ENCODE measurements at places on chromosomes 1 and 21. TPM values are rescaled to one million over a fixed set of nuclear protein-coding genes. Genes with fewer than 3 reads are reported as not detected.

DNA sequence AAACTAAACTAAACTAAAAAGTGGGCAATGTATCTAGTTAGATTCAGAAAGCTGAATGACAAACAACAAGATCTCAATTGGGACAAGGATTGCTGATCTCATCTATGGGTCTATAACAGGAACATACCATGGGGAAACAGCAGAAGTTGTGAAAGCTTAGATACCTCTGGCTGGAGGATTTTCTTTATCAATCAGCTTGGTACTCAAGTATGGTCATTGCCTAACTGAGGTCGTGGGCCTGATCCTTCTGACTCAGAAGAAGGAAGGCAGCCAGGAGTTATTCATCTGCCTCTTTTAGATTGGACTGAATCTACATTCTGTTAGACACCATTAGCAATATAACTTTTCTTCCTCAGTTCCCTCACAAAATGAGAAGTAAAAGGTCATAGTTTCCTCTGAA lies 39.7 kb downstream of the DNTTIP2 start:
- H3K27ac ChIP-seq, result peak overlapping the region; percentile 64
- H3K4me1 ChIP-seq, result peaks cover 43% of the 10 kb centered on the region
- no peaks in the 10 kb centered on the region for H3K36me3 ChIP-seq
- H3K27me3 ChIP-seq, result no peaks in the 10 kb centered on the region
- H3K4me3 ChIP-seq, result no peak overlapping the region
- DNase-seq, result peak; percentile 96

- no peak overlapping the region for H3K27ac ChIP-seq
- no peaks in the 10 kb centered on the region for H3K36me3 ChIP-seq
- H3K4me3 ChIP-seq, result no peak overlapping the region
- no peaks in the 10 kb centered on the region for H3K4me1 ChIP-seq
- DNase-seq, result no peak
Measured at GRCh38 chr1:167503626-167504466, 14.5 kb downstream of the CD247 start.

DNA sequence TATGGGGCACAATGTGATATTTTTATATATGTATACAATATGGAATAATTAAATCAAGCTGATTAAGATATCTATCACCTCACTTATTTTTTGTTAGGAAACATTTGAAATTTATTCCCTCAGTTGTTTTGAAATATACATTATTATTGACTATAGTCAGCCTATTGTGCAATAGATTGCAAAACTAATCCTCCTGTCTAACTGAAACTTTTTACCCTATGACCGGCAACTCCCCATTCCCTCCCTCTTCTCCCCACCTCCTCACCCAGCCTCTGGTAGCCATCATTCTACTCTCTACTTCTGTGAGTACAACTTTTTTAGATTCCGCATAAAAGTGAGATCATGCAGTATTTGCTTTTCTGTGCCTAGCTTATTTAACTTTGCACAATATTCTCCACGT lies 117.7 kb upstream of the SGIP1 start:
- H3K27me3 ChIP-seq, result no peaks in the 10 kb centered on the region
- H3K4me1 ChIP-seq, result peaks cover 21% of the 10 kb centered on the region
- H3K27ac ChIP-seq, result no peak overlapping the region
- H3K36me3 ChIP-seq, result no peaks in the 10 kb centered on the region

- no peaks in the 10 kb centered on the region for H3K4me1 ChIP-seq
- H3K27ac ChIP-seq, result no peak overlapping the region
- no peak overlapping the region for H3K4me3 ChIP-seq
- H3K36me3 ChIP-seq, result no peaks in the 10 kb centered on the region
- no peak for DNase-seq
- H3K27me3 ChIP-seq, result no peaks in the 10 kb centered on the region
Measured at GRCh38 chr1:238223076-238223640, 332.4 kb upstream of the ZP4 start.

DNA sequence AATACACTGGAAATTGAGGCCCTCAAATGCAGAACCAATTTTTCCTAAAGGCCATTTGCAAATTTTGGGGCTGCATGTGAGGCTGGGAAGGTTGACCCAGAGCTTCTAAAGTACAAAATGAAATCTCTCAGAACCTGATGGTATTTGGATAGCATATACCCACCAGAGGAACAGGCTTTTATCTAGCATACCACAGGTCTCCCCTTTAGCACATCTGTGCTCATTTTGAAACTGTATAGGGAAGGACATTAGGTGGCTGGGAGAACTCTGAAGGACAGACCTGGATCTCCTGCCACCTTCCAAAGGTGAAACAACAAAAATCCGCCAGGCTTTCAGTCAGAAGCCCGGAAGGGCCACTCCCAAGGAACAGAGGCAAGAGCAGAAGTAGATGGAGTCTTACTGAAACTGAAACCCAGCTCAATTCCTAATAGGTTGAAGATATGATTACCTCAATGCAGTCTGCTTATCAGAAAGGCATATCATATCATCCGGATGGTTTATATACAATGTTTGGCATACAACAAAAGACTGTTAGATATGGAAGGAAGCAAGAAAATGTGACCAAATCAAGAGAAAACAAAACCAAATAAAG lies 11.6 kb downstream of the CD55 start:
- H3K4me1 ChIP-seq, result 0 out of 2 replicates have a peak, but pooled peaks cover 5% of the 10 kb centered on the region
- no peak overlapping the region for H3K27ac ChIP-seq
- peaks cover 25% of the 10 kb centered on the region for H3K36me3 ChIP-seq

GRCh38 chr1:84975035-84975434 lies 21.9 kb downstream of the MCOLN2 start:
- H3K27me3 ChIP-seq, result no peaks in the 10 kb centered on the region
- H3K27ac ChIP-seq, result no peak overlapping the region
- H3K4me1 ChIP-seq, result no peaks in the 10 kb centered on the region
- no peaks in the 10 kb centered on the region for H3K36me3 ChIP-seq
- DNase-seq, result no peak

DNA sequence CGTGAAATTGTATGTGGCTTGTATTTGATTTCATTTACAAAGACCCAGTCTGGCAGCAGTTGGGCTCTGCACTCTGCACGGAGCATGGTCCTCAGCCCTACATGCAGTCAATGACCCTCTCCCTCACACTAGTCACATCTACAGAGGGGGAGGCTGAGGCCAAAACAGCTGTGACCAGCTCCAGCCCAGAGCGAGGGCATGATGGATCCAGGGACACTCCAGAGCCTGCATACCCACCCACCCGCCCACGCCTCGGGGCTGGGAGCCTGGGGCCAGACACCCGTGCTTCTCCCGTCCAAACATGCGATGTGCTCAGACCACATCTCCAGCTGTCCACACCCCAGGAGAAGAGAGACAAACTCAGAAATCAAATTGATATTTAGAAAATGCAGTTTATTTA lies 14.0 kb upstream of the PRDM16 start:
- DNase-seq, result no peak
- no peaks in the 10 kb centered on the region for H3K36me3 ChIP-seq
- H3K4me3 ChIP-seq, result no peak overlapping the region
- no peak overlapping the region for H3K27ac ChIP-seq
- no peaks in the 10 kb centered on the region for H3K4me1 ChIP-seq
- peaks cover 30% of the 10 kb centered on the region for H3K27me3 ChIP-seq

GRCh38 chr1:25107643-25108010 lies 124.7 kb downstream of the SYF2 start:
- DNase-seq, result peak; percentile 63
- H3K27me3 ChIP-seq, result peaks cover 17% of the 10 kb centered on the region
- H3K27ac ChIP-seq, result no peak overlapping the region
- H3K4me1 ChIP-seq, result no peaks in the 10 kb centered on the region
- no peaks in the 10 kb centered on the region for H3K36me3 ChIP-seq
- H3K4me3 ChIP-seq, result no peak overlapping the region

DNA sequence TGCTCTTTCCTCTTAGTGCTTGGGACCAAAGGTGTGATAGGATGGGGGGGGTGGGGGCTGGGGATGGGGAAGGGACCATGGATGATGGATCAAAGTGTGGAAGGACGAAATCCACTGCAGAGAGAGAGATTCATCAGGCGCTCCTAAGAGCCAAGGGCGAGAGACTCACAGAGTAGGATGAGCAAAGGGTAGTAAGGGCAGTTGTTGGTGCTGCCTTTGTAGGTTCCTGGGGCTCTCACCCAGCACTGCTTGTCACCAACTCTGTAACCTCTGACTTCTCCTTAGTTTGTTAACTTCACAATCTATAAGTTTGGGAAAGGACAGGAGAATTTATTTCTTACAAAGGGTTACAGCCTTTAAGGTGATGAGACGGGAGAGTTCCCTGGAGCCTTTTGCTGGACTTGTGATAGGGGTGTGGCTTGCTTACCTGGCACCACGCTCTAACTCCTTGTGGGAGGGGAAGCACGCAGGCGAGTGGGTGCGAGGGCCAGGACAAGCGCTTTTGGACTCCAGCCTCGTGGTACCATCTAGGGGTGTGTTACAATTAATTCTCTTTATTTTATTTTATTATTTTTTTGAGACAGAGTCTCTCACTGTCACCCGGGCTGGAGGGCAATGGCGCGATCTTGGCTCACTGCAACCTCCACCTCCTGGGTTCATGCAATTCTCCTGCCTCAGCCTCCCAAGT lies 1.6 kb upstream of the PDXK start:
- H3K4me3 ChIP-seq, result no peak overlapping the region
- no peak overlapping the region for H3K27ac ChIP-seq
- no peak for DNase-seq
- no peaks in the 10 kb centered on the region for H3K36me3 ChIP-seq

- no peaks in the 10 kb centered on the region for H3K4me1 ChIP-seq
Measured at GRCh38 chr1:98126740-98127139, 205.9 kb upstream of the DPYD start.

WRAP73 gene
- 16.3 TPM for polyA plus RNA-seq

ACTL8 gene
- not detected for polyA plus RNA-seq

KCNN3 gene
- not detected for polyA plus RNA-seq

GRCh38 chr1:232557502-232558191 lies 72.3 kb downstream of the SIPA1L2 start:
- DNase-seq, result no peak
- peaks cover 15% of the 10 kb centered on the region for H3K4me1 ChIP-seq
- no peaks in the 10 kb centered on the region for H3K27me3 ChIP-seq
- H3K36me3 ChIP-seq, result no peaks in the 10 kb centered on the region
- H3K27ac ChIP-seq, result no peak overlapping the region
- H3K4me3 ChIP-seq, result no peak overlapping the region

HMGB4 gene
- not detected for polyA plus RNA-seq

CRYBG2 gene
- polyA plus RNA-seq, result not detected

DNA sequence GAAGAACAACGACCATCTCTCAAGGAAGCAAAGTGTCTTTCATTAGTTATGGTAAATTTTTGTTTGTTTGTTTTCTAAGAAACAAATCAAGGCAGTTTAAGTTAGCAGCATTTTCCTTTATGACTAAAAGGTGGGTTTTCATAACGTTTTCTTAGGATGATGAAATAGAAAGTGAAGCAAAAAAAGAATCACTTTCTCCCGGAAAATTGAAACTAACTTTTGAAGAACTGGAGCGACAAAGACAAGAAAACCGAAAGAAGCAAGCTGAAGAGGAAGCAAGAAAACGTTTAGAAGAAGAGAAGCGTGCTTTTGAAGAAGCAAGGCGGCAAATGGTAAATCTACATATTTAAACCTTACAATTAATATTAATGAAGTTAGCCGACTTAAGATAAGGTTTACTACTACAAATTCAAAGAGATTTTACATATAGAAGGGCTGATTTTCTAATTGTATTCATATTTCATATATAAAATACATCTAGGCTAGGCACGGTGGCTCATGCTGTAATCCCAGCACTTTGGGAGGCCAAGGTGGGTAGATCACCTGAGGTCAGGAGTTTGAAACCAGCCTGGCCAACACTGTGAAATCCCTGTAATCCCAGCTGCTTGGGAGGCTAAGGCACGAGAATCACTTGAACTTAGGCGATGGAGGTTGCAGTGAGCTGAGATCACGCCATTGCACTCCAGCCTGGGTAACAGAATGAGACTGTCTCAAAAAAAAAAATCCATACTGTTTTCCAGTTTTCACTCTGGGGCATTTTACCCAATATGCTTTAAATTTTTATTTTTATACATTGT lies 38.3 kb downstream of the NEXN start:
- H3K27ac ChIP-seq, result peak overlapping the region; percentile 36
- no peaks in the 10 kb centered on the region for H3K27me3 ChIP-seq
- peak; percentile 43 for DNase-seq
- H3K4me1 ChIP-seq, result peaks cover 17% of the 10 kb centered on the region
- peak overlapping the region; percentile 41 for H3K4me3 ChIP-seq

EPHA10 gene
- polyA plus RNA-seq, result not detected

DNA sequence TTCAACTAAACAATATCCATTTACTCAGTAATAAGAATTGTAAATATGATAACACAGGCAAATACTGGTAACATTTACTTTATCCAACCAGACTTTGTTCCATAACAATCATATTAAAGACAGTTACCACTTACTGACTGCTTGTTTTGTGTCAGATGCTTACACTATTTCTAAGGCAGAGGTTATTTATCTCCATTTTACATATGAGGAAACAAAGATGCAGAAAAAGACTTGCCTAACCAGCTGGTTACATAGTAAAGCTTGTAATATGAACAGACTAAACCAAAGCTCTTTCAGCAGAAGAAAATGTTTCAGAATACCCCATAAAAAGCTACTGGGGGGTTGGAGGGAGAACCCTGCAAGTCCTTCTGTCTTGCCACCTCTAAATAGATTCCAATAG lies 180.1 kb downstream of the EIF4G3 start:
- H3K27me3 ChIP-seq, result no peaks in the 10 kb centered on the region
- H3K4me1 ChIP-seq, result peaks cover 16% of the 10 kb centered on the region
- H3K27ac ChIP-seq, result no peak overlapping the region
- H3K4me3 ChIP-seq, result no peak overlapping the region
- H3K36me3 ChIP-seq, result 0 out of 2 replicates have a peak, but pooled peaks cover 5% of the 10 kb centered on the region

DNA sequence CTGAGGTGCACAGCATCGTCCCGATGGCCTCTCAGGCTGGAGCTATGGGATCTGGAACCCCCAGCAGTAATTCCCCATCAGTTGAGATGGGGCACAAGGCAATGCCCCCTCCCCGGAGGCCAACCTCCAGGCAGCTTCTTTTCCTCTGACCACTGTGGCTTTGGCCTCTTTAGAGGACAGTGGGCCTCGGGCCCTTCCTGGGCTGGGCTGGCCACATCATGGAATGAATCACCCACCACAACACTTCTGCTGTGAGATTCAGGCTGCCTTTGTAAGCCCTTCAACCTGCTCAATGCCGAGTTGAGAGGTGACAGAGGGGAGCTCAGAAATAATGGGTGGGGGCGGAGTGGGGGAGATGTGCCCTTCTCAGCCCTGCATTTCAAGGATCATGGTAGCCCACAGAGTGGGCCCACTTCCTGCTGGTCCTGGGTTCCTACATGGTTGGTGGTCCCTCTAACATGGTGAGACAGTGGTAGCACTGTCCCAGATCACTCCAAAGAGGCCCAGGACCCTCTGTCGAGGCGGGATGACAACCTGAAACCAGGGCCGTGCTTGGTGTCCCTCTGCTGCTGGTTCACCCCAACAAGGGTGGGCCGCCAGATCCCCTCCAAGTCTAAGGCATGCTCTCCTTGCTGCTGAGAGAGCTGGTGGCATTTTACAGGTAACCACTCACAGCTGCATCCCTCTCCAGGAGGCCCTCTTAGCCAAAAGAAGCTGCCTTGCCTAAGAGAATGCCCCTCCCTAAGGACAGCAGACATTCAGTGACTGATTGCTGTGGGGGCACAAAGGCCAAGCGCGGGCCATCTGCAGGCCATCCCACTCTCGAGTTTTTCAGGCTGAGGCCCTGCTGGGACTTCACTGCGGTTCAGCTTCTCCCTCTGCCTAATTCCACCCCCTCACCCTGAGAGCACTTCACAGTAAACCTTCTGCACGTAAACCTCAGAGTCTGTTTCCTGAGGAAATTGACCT lies 29.7 kb upstream of the EVA1B start:
- no peaks in the 10 kb centered on the region for H3K27me3 ChIP-seq
- H3K27ac ChIP-seq, result peak overlapping the region; percentile 98
- H3K36me3 ChIP-seq, result peaks cover 17% of the 10 kb centered on the region

CDKN2C gene
- polyA plus RNA-seq, result 11.7 TPM

- H3K36me3 ChIP-seq, result no peaks in the 10 kb centered on the region
- H3K27me3 ChIP-seq, result peaks cover 73% of the 10 kb centered on the region
- H3K4me1 ChIP-seq, result no peaks in the 10 kb centered on the region
- no peak overlapping the region for H3K4me3 ChIP-seq
- DNase-seq, result no peak
Measured at GRCh38 chr1:6450943-6451373, 15.0 kb downstream of the TNFRSF25 start.
